ENCODE measurements at places on chromosomes 3 and 15.

DNA sequence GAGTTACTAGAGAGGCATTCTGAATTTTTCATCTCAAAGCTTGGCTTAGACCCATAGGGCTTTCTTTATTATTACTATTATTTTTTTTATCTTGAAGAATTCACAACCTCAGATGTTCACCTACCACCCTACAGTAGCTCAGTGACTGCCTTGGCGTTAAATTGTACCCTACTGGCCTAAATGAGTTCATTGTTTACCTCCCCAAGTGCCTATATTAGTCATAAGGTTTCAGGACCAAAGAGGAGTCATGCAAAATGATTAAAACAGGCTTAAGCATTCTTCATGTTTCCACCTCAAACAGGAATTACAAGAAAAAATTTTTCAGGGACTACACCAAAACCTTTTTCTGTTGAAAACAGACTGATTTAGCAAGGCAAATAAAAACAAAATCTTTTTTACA is 751.5 kb downstream of the SQOR start:
- no peak for DNase-seq

DNA sequence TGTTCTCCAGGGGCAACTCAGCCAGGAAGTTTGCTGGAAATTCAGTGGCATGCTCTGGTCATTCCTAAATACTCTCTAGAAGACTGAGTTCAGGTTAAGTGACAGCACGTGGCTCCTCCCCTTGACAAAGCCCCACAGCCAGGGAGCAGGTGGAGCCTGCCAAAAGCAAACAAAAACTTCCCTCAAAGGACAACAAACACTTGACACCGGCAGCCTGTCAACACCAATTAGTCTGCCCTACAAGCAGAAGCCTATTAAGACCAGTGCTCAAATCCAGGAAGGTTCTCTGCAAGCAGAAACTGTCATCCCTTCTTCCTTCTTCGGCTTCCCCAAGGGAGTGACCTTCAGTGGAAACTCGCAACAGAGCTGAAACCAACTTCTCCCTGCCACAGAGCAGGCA is 5.0 kb downstream of the MEX3B start:
- peak; percentile 27 for DNase-seq

GRCh38 chr3:50164984-50165909 is 10.1 kb downstream of the SEMA3F start:
- DNase-seq = no peak

DNA sequence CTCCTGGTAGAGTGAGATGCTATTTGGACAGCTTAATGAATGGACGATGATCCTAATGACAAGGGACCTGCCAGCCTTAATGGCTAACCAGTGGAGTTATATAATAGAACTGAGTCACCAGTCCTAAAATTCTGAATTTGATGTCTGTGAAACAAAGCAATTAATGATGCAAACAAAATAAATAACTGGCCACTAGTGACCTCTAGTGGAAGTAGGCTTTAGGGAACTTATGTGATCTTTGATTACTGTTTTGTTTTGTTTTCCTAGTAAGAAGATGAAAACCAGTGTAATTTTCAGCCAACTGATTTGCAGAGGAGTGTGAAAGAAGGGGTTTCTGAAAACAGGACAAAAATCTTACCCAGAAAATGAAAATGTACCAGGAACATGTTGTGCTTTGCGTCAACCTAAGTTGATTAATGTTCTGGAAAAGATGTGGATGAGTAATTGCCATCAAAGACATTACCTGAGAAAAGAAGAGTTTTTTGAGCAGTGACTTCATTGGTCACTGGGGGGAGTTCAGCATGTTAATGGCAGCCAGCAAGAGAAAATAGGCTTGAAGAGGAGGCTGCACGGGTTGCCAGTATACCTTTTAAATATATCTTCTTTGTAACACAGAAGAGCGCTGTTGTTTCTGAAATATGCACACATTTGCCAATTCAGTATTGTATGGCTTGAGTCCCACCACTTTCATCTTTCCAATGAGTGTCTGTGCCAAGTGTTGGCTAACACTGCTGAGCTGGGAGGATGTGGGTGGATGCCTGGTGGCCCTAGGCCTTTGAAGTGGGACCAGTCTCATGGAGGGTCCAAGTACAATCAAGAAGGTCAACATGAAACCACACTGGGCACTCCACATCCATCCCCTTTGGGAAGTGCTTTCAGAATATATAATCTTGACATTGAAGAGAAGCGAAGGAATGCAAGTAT is 9.3 kb downstream of the VEPH1 start:
- no peak for DNase-seq

- no peak for DNase-seq
These were observed 6.5 kb upstream of the PHLDB2 start for GRCh38 chr3:111852540-111852939.

- DNase-seq = no peak
These were observed 114.0 kb downstream of the LRRC28 start for GRCh38 chr15:99365242-99365641.

DNA sequence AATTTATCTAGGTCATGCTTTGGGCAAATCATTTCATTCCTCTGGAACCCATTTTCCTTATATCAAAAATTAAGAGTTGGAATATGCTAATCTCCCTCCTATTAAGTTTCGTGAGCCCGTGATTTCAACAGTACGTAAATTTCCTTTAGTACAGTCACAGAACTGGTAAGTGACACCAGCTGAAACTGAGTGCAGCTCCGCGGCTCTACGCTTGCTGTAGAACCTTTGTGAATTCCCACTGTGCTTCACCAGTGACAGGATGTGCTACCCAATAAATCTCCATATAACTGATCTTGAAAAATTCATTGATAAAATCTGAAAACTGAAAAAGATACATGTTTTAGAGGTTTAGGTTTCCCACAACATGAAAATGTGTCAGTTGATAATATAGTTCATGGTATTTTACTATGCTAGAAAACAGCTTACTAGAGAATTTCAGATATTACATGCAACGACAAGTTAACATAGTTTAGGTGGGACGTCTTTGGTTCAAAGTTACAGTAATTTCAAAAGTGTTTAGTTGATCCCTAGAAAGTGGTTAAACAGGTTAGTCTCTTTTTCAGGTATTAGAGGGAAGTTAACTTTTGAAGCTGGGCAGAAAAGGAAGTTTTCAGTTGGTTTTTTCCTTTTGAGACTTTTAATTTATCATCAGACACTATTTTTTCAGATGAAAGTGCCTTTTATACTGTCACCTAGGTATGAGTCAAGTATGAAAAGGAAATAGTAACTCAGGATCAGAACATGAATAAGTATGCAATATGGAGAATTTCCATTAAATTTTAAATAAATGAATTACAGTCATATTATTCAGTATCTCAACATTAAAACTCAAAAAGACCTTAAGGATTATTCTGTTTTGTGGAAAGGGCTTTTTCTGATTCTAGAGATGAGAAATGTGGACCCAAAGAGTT is 57.0 kb downstream of the PPARG start:
- no peak for DNase-seq

DNA sequence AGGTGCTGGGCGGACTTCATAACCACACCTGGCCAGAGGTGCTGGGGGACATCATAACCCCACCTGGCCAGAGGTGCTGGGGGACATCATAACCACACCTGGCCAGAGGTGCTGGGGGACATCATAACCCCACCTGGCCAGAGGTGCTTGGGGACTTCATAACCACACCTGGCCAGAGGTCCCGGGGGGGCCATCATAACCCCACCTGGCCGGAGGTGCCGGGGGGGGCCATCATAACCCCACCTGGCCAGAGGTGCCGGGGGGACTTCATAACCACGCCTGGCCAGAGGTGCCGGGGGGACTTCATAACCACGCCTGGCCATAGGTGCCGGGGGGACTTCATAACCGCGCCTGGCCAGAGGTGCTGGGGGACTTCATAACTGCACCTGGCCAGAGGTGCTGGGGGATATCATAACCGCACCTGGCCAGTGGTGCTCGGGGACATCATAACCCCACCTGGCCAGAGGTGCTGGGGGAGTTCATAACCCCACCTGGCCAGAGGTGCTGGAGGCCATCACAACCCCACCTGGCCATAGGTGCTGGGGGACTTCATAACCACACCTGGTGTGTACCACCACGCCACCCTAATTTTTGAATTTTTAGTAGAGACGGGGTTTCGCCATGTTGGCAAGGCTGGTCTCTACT is 10.7 kb upstream of the TUBGCP5 start:
- DNase-seq = no peak

GRCh38 chr15:31488437-31489204 is 162.0 kb downstream of the KLF13 start:
- DNase-seq = no peak

- DNase-seq = no peak
These were observed 75.9 kb downstream of the UACA start for GRCh38 chr15:70687482-70687881.

GRCh38 chr15:60320365-60320764 is 77.4 kb downstream of the ANXA2 start:
- no peak for DNase-seq

Measured in glutamatergic neuron (in vitro differentiated cells).